Chondrocyte (in vitro differentiated cells): ENCODE measurements at places on chromosomes 16 and 17. TPM values are rescaled to one million over a fixed set of nuclear protein-coding genes. Genes with fewer than 3 reads are reported as not detected.

Gene HOXB9
- 0.20 TPM in 1 of 3 replicates, not detected in the others for total RNA-seq

Gene ABCC11
- total RNA-seq, result 0.32 to 0.44 TPM in 2 of 3 replicates, not detected in the other

GRCh38 chr16:53202398-53202797 is 147.6 kb downstream of the CHD9 start:
- no peak for DNase-seq

Gene USP36
- total RNA-seq, result 45.1 to 51.2 TPM (median 49.6 TPM) in 3 replicates

DNA sequence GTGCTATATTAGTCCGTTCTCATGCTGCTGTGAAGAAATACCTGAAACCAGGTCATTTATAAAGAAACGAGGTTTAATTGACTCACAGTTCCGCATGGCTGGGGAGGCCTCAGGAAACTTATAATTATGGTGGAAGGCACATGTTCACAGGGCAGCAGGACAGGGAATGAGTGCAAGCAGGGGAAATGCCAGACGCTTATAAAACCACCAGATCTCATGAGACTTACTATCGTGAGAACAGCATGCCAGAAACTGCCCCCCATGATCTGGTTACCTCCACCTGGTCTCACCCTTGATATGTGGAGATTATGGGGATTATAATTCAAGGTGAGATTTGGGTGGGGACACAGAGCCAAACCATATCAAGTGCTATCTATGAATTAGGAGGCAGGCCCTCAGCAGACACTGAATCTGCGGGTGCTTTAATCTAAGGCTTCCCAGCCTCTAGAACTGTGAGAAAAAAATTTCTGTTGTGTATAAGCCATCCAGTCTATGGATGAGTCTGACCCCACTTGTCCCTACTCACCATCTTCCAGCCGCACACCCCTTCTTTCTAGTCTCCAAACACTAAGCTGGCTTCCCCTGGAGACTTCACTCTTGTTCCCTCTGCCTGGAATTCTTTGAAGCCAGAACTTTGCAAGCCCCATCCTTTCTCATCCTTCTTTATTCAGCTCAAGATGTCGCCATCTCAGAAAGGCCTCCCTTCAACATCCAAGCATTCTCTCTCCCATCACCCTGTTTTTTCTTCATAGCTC is 772 bp upstream of the NUP93 start:
- DNase-seq, result no peak

DNA sequence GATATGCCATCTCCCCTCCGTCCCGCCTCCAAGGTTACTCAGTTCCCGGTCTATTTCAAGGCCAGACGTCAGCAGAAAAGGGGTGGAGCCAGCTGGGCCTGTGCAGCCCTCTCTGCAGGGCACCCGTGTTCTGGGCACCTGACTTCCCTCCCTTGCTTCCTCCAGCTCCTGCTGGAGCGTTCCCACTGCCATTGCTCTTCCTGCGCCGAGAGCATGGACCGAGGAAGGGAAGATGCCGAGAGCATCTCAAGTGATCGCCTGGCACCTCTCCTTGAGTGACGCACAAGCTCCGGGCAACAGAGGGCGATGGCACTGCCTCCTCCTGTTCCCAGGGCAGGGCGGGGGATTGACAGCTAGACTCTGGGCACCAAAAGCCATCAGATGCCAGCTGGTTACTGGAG is 29.4 kb upstream of the NAT9 start:
- DNase-seq, result no peak

DNA sequence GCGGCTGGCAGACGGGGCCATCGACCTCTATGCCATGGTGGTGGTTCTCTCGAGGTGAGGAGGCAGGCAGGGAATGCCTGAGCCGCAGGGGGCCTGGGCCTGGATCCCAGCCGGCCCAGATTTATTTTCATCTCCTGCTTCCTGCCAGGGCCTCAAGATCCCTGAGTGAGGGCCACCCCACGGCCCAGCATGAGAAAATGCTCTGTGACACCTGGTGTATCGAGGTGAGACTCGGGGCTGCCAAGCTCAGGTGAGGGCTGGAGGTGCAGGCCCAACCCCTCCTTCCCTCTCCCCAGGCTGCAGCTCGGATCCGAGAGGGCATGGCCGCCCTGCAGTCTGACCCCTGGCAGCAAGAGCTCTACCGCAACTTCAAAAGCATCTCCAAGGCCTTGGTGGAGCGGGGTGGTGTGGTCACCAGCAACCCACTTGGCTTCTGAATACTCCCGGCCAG is 4.9 kb downstream of the ACADVL start:
- no peak for DNase-seq

Gene LGALS9B
- total RNA-seq, result not detected in 3 replicates

GRCh38 chr16:89656435-89657121 is 930 bp downstream of the CHMP1A start:
- peak; percentile 71 for DNase-seq

GRCh38 chr16:70478912-70479341 is 24.5 kb downstream of the FCSK start:
- no peak for DNase-seq

Gene SP6
- 0.05 to 0.15 TPM (median 0.08 TPM) in 3 replicates for total RNA-seq

Gene NUPR1
- total RNA-seq, result 39.1 to 300 TPM (median 289 TPM) in 3 replicates

Gene C17orf67
- total RNA-seq, result 1.5 to 1.8 TPM (median 1.6 TPM) in 3 replicates
